ENCODE measurements at places on chromosomes 1 and 21. TPM values are rescaled to one million over a fixed set of nuclear protein-coding genes. Genes with fewer than 3 reads are reported as not detected.

LCE2C gene
- not detected for total RNA-seq

PPM1J gene
- total RNA-seq, result 0.65 TPM

S100A1 gene
- total RNA-seq, result 1.7 TPM

ANGPTL1 gene
- 10.1 TPM for total RNA-seq

FAM20B gene
- 57.6 TPM for total RNA-seq

CRABP2 gene
- total RNA-seq, result 3.0 TPM

ACKR1 gene
- total RNA-seq, result not detected

DCST2 gene
- not detected for total RNA-seq

STK40 gene
- 9.6 TPM for total RNA-seq

SPAG17 gene
- total RNA-seq, result 5.0 TPM

YIPF1 gene
- 23.8 TPM for total RNA-seq

CDA gene
- 10.1 TPM for total RNA-seq

PLA2G2D gene
- not detected for total RNA-seq

SH2D2A gene
- 0.52 TPM for total RNA-seq

CD52 gene
- not detected for total RNA-seq

PTGER3 gene
- under 0.01 TPM for total RNA-seq

OR10Z1 gene
- total RNA-seq, result not detected

COL9A2 gene
- 2.3 TPM for total RNA-seq

CDK18 gene
- 0.76 TPM for total RNA-seq

RNF115 gene
- total RNA-seq, result 26.3 TPM

LCE1D gene
- not detected for total RNA-seq

PGLYRP4 gene
- not detected for total RNA-seq

All from articular chondrocyte of knee joint (primary cell).